ENCODE measurements at places on chromosomes 13 and 19. TPM values are rescaled to one million over a fixed set of nuclear protein-coding genes. Genes with fewer than 3 reads are reported as not detected.

PCDH8 gene
- total RNA-seq: 3.2 TPM

ADGRE3 gene
- total RNA-seq: not detected

ZNF844 gene
- 8.7 TPM for total RNA-seq

TBXA2R gene
- total RNA-seq: 0.64 TPM

ZGLP1 gene
- 7.0 TPM for total RNA-seq

ZNF442 gene
- 4.0 TPM for total RNA-seq

KIRREL2 gene
- total RNA-seq: 3.1 TPM

B3GNT8 gene
- 0.96 TPM for total RNA-seq

CYP2A6 gene
- not detected for total RNA-seq

IZUMO2 gene
- 0.81 TPM for total RNA-seq

COL5A3 gene
- 0.70 TPM for total RNA-seq

ICAM3 gene
- total RNA-seq: 29.6 TPM

KLK12 gene
- not detected for total RNA-seq

NR1H2 gene
- 35.8 TPM for total RNA-seq

ZNF506 gene
- total RNA-seq: 2.0 TPM

KASH5 gene
- total RNA-seq: 0.39 TPM

CTXN1 gene
- total RNA-seq: 22.7 TPM

- no peak for DNase-seq
These were observed 373.0 kb downstream of the FGF14 start for GRCh38 chr13:102028868-102029267.

- no peak for DNase-seq
These were observed 14.4 kb upstream of the CEBPA start for GRCh38 chr19:33316541-33317264.

- DNase-seq: no peak
These were observed 265.7 kb downstream of the DIAPH3 start for GRCh38 chr13:59898066-59898465.

- DNase-seq: no peak
These were observed 220.7 kb upstream of the MIR17HG start for GRCh38 chr13:91126806-91127205.

GRCh38 chr13:30149248-30149647 lies 158.1 kb downstream of the KATNAL1 start:
- no peak for DNase-seq

- peak; percentile 97 for DNase-seq
These were observed at the start of gene CCDC8 for GRCh38 chr19:46413262-46414031. Gene CCDC8 (minus strand): TSS chr19:46413564. CDS start chr19:46412810, 754 bp downstream.

DNA sequence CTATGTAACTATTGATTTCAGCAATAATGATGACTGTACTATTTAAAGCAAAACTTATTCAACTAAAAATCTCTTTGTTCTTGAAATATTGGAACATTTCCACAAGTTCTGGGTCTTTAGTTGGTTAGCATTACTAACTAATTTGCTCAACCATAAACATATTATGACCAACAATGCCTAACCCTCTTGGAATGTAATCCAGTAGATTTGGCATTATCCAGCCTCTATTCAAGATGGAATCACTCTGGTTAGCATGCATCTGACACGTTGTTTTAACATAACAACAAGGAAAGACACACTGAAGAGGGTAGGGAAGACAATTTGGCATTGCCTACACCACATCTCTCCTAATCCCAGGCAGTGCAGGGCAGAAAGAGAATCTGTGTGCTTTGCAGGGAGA lies 941.3 kb upstream of the PCDH20 start:
- DNase-seq: no peak

DNA sequence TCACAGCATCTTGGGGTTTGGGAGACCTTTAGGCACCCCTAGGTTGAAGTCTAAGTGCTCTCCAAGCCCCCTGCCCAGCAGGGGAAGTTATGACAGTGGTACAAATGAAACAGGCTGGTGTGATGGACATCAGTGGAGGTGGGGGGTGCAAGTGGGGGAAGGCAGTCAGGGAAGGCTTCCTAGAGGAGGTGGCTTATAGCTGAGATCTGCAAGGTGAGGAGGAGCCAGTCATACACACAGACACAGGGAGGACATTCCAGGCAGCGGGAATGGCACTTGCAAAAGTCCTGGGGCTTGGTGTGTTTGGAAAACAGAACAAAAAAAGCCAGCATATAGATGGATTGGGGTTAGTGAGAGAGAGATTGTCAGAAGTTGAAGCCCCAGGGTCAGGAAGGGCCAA lies 11.6 kb downstream of the HSH2D start:
- DNase-seq: no peak

DNA sequence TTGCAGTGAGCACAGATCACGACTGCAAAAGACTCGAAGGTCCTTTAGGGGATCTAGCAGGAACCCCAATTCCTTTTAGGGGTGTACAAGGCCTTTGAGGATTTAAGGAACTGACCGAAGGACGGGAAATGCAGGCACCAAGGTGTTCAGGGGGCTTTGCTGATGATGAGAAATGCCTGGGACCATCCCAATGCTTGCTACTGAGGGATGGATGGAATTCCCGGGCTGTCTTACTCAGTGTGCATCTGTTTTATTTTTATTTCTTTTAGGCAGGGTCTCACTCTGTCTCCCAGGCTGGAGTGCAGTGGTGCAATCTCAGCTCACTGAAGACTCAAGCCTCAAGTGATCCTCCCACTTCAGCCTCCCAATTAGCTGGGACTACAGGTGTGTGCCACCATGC lies 11.3 kb downstream of the PRR22 start:
- DNase-seq: no peak

DNA sequence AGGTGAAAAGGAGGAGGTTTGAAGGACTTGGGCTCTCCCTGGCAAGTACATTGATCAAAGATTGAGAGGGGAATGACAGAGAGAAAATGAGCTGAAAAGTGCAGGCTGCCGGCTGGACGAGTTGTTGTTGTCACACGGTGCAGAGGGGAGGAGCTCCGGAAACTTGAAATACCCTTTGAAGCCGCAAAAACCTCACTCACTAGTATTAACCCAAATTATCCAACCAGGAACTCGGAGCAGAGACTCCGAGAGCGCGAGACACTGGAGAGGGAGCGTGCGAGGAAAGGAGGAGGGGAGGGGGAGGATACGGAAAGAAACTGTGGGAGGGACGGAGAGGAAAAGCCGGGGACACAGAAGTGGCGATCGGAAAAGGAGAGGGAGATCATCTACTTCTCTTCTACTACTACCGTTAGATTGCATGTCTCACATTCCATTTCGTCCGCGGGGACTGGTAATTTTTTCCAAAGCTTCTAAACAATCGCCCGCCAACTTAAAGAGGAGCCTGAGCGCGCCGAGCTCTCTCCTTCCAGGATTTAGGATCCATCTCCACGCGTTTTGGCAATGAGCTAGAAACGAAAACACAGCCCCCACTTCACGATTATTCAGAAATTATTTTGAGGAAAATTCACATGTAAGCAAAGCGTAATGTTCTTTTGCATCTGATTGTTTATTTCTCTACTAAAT lies at the start of gene DACH1:
TSS of gene DACH1 (minus strand) at position 74 of the 684 bp plus-strand sequence.
- DNase-seq: peak; percentile 62

GRCh38 chr13:108980237-108980636 lies 350.8 kb downstream of the MYO16 start:
- no peak for DNase-seq

DNA sequence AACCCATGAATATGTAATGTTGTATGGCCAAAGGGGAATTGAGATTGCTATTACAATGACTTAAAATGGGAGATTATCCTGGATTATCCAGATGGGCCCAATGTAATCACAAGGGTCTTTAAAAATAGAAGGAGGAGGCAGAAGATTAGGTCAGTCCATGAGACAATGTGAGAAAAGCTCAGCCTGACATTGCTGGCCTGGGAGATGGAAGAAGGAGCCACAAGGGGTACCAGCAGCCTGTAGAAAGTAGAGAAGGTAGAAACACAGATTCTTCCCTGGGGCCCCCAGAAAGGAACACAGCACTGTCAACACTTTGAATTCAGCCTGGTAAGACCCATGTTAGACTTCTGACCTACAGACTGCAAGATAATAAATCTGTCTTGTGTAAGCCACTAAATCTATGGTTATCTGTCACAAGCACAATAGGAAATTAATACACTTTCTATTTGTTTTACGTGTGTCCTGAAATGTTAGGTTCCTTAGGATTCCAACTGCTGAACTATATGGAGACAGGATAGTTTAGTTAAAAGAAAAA lies 132.9 kb upstream of the SERP2 start:
- no peak for DNase-seq

- DNase-seq: no peak
These were observed 8.5 kb downstream of the SOX21 start for GRCh38 chr13:94703721-94704314.

- peak; percentile 61 for DNase-seq
These were observed 16.4 kb downstream of the ZNF574 start for GRCh38 chr19:42092350-42092749.

- no peak for DNase-seq
These were observed 67.3 kb upstream of the C1QTNF9 start for GRCh38 chr13:24242100-24242499.

DNA sequence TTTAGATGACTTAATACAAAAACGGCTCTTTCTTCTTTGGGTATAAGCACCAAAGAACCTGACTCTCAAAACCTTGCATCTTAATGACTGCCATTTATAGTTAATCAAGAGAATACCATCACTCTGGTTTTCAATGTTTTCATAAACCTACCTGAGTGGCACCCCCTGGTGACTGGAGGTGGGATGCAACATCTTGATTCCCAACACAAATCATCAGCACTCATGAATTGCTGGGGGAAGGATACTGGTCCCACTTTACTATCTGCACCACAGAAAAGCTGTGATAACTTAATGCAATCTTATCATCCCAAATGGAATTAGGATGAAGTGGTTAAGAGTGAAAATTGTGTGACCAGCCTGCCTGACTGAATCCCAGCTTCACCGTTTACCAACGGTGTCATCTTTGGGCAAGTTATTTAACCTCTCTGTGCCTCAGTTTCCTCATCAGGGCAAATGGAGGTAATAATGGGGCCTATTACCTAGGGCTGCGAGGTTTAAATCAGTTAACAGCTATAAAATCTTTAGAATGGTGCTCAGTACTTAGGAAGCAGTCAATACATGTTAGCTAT lies 366.4 kb downstream of the KLF12 start:
- no peak for DNase-seq

DNA sequence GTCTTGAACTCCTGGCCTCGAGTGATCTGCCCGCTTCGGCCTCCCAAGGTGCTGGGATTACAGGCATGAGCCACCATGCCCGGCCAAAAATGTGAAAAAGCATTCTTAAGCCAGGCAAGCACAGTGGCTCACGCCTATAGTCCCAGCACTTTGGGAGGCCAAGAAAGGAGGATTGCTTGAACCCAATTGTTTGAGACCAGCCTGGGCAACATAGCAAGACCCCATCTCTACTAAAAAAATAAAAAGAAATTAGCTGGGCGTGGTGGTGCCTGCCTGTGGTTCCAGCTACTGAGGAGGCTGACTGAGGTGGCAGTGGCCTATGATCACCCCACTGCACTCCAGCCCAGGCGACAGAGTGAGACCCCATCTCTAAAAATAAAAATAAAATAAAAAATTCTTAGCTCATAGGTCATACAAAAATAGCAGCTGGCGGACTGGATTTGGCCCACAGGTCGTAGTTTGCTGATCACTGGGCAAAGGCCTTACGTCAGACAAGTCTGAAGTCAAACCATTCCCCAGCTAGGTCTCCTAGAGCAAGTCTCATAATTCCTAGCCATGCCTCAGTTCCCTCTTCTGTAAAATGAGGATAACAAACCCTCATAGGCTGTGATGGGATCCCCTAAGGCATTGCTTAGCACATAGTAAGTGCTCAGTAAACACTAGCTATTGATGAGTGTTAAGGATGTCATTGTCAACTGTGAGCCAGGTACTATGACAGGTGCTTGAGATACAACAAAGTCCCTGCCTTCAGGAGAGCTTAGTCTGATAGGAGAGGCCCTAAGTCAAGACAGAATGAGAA lies 36.0 kb downstream of the INSR start:
- DNase-seq: no peak

DNA sequence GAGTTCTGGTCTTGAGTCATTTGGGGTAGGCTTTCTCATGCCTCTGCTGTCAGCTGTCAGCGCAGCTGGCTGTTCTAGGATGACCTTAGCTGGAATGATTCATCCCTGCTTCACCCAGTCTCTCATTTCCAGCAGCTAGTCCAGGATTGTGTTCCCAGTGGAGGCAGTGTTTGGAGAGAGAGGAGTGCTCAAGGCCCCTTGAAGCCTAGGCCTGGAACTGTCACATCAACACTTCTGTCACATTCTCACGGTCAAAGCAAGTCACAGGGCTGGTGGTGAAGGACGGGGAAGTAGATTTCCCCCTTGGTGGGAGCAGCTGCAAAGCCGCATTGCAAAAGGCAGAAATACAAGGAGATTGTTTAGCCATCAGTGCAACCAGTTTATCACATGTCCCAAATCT lies 15.2 kb downstream of the TPT1 start:
- DNase-seq: no peak

DNA sequence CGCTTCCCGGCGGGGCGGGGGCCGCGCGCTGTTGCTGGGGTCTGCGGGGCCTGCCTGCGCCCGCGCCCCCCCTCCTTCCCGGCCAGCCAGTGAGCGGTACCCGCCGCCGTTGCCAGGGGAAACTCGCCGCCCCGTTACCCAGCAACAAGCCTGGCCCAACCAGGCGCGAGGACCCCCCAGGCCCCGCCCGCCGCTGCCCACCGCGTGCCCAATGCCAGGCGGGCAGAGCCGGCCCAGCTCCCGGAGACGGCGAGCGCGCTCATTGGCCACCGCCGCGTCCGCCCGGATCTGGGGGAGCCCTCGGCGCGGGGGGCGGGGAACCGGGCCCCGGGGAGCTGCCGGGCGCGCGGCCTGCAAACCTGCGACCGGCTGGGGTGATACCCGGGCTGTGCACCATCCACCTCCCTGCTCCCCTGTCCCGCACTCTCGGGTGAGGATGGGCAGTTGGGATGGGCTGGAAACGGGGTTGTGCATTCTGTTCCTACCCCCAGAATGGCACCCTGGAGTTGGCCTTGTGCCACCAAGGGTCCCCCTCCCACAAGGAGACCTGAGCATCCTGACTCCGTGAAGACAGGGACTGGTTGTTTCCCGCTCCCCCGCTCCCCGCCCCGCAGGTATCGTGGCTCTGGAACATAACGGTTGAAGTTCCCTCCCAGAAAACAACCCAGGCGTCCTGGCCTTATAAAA lies 8.8 kb upstream of the BBC3 start:
- peak; percentile 78 for DNase-seq

- no peak for DNase-seq
These were observed 187.9 kb downstream of the USP12 start for GRCh38 chr13:26983543-26984320.

DNA sequence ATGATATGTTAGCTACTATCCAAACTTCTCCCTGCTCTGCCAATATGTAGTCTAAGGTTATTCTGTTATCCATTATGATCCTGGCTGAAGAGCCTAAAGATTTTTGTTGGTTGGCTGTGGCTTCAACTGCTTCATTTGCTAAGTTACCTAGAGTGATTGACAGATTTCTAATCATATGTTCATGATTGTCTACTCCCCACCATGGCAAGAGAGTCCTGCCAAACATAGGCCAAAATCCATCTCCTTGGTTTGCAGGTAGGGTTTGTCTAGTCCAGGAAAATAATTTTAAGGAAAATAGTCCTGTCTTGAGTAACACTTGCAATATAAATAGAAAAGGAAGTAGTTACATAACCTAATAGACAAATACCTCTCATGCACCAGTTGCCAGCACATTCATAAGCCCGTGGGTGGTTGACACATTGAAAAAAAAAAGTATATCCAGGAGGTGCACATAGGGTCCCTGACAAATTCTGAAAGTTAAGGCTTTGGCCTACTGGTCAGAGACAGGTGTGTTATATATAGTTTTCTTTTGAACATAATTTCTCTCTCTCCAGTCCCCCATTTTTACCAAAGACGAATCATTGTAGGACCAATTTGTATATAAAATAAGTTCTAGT lies 5.4 kb upstream of the CBY2 start:
- no peak for DNase-seq

GRCh38 chr13:73754727-73755292 lies 379.4 kb downstream of the KLF12 start:
- no peak for DNase-seq
